Suppressor macrophage treated with lipopolysaccharide for 1 hour (primary cell): ENCODE measurements at places on chromosomes 12 and 14.

GRCh38 chr12:64782191-64782876, 23.1 kb upstream of the GNS start:
- peak; percentile 85 for DNase-seq

- DNase-seq = peak; percentile 92
These were observed 11.3 kb downstream of the VASH1 start for GRCh38 chr14:76772300-76773187.

DNA sequence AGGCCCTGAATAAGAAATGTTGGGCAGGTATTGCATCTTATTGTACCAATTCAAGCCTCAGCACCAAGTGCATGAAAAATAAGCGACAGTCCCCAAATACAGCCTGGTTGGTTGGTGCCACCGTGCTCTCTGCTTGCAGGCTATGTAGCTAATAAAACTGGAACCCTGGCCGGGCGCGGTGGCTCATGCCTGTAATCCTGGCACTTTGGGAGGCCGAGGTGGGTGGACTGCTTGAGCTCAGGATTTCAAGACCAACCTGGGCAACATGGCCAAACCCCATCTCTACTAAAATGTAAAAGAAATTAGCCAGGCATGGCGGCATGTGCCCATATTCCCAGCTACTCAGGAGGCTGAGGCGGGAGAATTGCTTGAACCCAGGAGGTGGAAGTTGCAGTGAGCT, 25.5 kb downstream of the FOXN3 start:
- no peak for DNase-seq

- peak; percentile 74 for DNase-seq
These were observed 1.0 kb upstream of the CAMKK2 start for GRCh38 chr12:121297435-121297991.

GRCh38 chr14:80764496-80764895, 177.0 kb downstream of the CEP128 start:
- no peak for DNase-seq

- peak; percentile 87 for DNase-seq
These were observed 42.5 kb upstream of the BCAT1 start for GRCh38 chr12:24991209-24992049.

DNA sequence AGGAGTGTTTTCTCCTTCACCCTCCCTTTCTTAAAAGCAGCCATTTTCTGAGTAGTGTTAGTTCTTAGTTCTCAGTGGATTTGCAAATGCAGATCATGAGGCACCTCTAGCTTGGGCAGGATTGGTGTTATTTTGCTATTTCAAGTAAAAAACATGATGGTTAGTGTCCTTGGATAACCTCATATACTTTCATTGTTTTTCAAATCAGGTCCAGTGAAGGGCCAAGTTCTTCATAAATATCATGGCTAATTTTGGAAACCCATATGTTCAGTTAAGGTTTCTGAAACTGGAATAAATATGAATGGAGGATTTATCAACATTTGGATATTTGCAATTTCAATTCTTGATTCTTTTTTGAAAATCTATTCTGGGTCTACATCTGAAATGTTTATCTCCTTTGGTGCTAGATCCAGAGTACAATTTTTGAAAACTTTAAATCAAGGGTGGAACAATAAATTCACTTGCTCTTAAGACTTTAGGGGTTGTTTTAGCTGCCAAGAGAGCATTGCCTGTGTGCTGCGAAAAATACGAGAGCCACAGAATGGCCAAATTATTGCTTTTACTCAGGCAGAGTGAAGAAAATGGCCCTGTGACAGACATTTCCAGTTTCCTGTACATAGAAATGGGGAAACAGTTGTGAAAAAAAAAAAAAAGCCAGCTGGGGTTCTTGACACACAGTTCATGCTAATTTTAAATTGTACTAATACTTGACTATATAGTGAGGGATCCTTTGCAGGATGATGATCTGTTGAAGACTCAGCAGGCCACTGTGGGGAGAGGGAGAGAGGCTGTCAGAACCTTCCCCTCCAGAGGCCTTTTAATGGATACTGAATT, 104.6 kb downstream of the BICD1 start:
- DNase-seq = peak; percentile 30

DNA sequence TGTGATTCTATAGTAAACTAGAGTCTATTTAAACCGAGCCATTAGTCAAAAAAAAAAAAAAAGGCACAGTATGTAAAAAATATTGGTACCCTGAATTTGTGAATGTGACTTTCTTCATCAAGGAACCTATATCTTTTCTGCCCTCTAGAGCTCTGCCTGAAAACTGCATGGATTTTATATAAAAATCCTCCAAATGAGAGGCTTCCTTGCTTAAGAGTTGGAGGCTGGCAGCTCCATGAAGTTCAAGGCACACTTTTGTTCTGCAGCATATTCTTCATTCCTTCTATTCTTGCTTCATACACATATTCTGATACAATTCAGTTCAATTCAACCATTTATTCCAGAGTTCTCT, 23.1 kb upstream of the NKX2-8 start:
- DNase-seq = no peak

- DNase-seq = peak; percentile 10
These were observed 105.4 kb downstream of the TTC8 start for GRCh38 chr14:88929656-88930436.

GRCh38 chr12:53973236-53974042, 513 bp downstream of the HOXC11 start:
- DNase-seq = peak; percentile 20

- peak; percentile 89 for DNase-seq
These were observed 22.5 kb upstream of the ATP2B1 start for GRCh38 chr12:89731089-89731488.

- peak; percentile 25 for DNase-seq
These were observed 25.6 kb upstream of the CHPT1 start for GRCh38 chr12:101671833-101672232.

- DNase-seq = no peak
These were observed 13.7 kb downstream of the TRMT61A start for GRCh38 chr14:103542605-103543088.

GRCh38 chr12:91785655-91786498, 359.8 kb downstream of the BTG1 start:
- no peak for DNase-seq

GRCh38 chr14:99779751-99780150, 13.5 kb upstream of the EML1 start:
- no peak for DNase-seq

- DNase-seq = no peak
These were observed 3.6 kb upstream of the ACRBP start for GRCh38 chr12:6650832-6651231.

- DNase-seq = no peak
These were observed 94.8 kb downstream of the BCL11B start for GRCh38 chr14:99177046-99177655.
